ENCODE measurements at places on chromosomes 11 and 22.

DNA sequence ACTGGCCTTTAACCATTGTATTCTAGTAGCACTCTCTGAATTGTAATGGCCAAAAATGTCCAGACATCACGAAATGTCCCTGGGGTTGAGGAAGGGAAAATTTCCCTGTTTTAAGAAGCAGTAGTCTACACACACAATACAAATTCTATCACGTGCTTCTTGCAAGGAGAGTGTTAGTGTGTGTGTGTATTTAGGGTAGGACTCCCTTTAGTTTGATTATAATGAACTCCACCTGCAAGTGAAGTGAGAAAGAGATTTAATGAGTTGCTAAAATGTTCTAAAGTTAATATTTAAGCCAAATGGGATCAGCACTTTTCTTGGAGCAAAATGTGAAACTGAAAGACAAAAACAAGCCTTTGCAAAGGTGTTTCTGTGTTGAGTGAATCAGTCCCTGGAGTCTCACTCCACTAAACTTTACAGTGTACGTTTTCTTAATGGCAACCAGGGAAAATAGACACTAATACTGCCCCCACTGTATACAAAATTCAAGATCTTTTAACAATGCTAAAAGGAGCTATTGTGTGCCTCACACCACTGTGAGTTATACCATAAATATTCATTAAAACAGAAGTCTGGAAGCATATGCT, 590.3 kb upstream of the TENM4 start:
- no peak for DNase-seq

- DNase-seq = no peak
Measured at GRCh38 chr22:17823964-17824363, 49.7 kb upstream of the BID start.

GRCh38 chr11:62011881-62012280, 44.4 kb upstream of the FTH1 start:
- no peak for DNase-seq

DNA sequence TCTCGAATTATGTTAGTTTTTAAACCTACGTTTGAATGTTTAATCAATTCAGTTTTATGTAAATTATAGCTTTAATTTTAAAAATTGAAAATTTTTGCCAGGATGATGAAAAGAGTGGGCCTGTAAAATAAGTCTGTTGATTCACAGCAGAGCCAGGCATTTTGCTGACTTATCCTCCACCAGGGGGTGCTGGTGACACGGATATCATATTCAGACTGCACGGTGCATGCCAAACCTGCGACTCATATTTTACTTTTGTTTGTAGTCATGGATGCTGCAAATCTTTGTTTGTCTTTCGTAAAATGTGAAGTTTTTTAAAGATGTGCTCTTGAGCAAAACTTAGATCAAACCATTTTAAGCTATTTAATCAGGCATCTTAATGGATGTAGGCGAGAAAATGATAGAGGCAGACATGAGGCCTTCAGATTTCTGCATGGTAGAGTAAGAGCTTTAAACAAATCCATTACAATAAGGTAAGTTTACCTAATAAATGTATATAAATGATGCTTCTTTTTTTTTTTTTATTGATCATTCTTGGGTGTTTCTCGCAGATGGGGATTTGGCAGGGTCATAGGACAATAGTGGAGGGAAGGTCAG, 3.6 kb upstream of the OR8B3 start:
- peak; percentile 22 for DNase-seq

GRCh38 chr11:2302306-2302895, 588 bp downstream of the TSPAN32 start:
- DNase-seq = no peak

- DNase-seq = no peak
Measured at GRCh38 chr22:42932857-42933484, 75.9 kb upstream of the ARFGAP3 start.

- DNase-seq = no peak
Measured at GRCh38 chr11:118087931-118088330, 1.2 kb upstream of the SMIM35 start.

- DNase-seq = no peak
Measured at GRCh38 chr22:30332551-30332950, 5.8 kb upstream of the TBC1D10A start.

DNA sequence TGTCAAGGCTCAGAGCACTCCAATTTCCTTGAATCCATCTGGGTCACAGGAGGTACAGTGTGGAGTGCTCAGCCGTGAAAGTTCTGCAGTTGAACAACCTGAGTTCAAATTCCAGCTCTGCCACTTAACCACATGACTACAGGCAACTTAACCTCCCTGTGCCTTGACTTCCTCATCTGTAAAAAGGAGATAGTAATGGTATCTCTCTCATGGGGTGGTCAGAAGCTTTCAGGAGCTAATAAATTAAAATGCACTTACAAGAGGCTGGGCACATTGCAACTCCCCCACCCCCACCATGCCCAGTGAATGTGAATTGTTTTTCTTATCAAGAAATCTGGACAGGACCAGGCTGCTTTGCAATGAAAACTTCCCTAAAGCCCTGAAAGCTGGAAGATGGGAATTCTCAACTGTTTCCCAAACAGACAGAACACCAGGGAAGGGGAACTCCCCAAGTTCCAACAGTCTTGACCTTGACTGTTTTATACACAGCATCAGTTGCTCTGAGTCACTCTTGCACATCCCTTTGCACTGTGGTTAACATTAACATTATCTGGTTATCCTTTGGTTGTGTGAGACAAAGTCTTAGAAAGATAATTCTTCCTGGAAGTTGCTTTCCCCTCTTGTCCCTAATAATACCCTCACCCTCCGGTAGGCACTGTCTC, 137.0 kb downstream of the SLC1A2 start:
- no peak for DNase-seq

DNA sequence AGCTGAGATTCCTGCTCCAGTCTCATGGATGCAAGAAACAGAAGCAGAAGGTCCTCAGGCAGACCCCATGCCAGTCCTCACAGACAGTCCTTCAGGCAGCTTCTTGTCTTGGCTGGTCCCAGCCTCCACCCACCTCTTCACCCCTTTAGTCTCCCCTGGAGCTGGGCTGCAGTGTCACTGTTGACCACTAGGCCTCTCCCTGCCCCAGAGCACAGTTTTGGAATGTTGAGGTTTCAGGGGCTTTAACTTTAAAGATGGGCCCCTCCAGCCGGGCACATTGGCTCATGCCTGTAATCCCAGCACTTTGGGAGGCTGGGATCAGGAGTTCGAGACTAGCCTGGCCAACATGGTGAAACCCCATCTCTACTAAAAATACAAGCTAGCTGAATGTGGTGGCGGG, 39.5 kb upstream of the GCAT start:
- no peak for DNase-seq

- no peak for DNase-seq
Measured at GRCh38 chr11:27977031-27977430, 130.9 kb downstream of the KIF18A start.

DNA sequence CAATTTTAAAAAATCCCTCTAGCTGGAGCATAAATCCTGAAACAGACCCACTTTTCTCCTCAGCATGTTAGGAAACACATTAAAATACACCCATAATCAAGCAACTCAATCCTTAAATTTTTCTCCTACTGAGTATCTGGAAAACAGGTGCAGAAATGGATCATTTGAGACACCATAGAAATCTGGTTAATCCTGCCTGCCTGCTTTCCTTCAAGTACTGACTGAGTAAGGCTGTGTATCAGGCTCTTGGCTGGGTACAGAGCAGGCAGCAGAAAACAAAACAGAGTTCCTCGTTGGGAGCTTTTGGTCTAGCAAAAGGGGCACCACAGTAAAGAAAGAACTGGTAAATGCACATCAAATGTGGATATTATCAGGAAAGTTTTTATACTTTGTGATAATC, 1.9 kb downstream of the KCNQ1OT1 start:
- no peak for DNase-seq

GRCh38 chr22:34880662-34881061, 185.3 kb upstream of the ISX start:
- no peak for DNase-seq

DNA sequence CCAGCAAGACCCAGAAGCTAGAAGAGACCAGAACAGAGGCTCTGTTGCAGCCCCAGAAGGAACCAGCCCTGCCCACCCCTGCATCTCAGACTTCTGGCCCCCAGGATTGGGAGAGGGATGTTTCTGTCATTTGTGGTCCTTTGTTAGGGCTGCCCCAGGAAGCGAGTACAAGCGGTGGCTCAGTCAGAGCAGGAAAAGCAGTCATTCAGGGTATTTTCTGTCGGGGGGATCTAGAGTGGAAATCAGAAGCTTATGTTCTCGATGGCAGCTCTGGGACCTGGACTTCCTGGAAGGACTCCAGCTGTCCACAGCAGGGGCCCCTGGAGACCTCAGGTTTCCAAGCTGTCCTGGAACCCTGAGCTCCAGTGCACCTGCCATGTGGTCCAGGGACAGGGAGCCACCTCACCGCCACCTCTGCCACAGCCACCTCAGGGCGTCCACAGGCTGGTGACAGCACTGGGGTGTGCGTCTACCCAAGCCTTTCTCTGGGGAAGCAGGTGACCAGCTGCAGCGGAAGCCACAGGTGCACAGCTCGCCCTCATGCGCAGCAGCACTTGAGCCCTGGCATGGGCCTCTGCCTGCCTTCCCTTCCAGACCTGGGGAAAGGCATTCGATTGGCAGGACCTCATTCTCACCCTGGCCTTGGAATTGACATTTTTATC, 2.6 kb downstream of the KRTAP5-5 start:
- no peak for DNase-seq

- DNase-seq = no peak
Measured at GRCh38 chr22:50360578-50360977, 17.5 kb downstream of the PPP6R2 start.

DNA sequence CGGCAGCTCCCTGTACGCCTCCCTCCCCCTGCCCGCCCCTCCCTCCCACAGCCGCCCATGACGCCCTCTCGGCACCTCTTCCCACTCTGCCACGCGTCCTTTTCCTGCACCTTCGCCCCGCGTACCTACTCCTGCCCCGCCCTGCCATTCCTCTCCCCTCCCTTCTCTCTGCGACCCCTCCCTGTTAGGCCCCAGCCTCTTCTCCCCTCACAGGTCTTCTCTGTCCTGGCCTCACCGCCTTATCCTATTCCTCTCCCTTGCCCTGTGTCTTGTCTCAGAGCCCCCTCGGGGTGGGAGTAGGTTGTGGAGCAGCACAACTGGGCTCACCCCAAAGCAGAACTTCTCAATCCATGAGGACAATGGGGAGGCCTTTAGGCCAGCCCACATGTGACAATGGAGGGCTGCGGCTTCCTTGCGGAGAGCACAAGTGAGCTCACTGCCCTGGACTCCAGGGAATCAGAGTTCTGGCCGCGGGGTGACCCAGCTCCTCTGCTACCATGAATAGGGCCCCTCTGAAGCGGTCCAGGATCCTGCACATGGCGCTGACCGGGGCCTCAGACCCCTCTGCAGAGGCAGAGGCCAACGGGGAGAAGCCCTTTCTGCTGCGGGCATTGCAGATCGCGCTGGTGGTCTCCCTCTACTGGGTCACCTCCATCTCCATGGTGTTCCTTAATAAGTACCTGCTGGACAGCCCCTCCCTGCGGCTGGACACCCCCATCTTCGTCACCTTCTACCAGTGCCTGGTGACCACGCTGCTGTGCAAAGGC, 539 bp downstream of the SLC35C1 start:
- DNase-seq = no peak

- no peak for DNase-seq
Measured at GRCh38 chr11:72191961-72192381, at the start of gene FOLR1. Gene FOLR1 (plus strand): TSS chr11:72192140. CDS start chr11:72192174, 34 bp downstream.

DNA sequence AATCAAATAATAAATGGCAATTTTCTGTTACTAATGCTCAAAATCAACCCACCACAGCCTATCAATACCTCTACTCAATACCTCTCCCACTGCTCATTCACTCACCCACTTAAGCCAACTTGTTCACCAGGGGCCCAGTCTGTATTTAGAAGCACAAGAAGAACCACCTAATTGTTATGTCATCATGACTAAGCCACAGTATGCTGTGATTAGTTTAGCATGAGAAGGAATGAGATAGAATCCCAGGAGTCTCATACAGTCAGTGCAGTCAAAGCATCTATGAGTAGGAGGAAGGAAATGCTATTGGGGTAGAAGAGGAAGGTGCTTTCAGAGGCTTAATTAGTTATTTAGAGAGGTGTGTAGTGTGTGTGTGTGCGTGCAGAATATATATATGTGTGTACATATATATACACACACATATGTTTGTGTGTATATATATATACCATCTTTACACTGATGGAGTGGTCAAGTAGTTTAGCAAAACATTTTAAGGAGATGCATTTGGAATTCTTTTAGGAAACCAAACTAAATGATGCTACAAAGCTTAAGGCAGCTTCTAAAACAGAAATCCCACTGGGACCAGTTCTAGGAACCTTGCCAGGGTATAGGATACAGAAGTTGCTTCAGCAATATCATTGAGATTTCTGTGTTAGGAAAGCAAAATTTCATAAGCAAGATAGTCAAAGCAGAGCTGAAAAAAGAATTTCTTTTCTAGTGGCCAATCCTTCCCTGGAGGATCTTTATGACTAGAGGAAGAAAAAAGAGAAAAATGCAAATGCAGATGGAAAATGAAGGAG, 27.5 kb downstream of the KCNA4 start:
- DNase-seq = no peak

- DNase-seq = no peak
Measured at GRCh38 chr11:14359501-14360031, 583 bp upstream of the RRAS2 start.

DNA sequence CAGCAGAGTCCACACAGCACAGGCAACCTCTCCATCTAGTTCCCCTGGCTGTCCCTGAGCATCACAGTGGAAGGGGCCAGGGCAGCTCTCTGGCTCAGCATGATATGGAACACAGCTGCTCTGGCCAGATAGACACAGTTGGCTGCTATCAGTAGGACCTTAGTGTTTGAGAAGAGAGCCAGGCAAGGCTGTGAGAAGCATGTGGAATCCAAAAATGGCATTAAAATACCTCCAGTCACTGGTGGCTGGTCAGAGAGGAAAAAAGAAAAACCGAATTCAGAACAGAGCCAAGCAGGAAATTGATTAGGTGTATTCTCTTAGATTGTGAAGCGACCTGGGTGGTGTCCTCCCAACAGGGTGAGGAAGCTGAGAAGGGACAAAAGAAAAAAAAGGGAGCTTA, 27.9 kb downstream of the SERPINH1 start:
- DNase-seq = no peak

- no peak for DNase-seq
Measured at GRCh38 chr11:5922749-5923426, 19.2 kb upstream of the OR56A3 start.

DNA sequence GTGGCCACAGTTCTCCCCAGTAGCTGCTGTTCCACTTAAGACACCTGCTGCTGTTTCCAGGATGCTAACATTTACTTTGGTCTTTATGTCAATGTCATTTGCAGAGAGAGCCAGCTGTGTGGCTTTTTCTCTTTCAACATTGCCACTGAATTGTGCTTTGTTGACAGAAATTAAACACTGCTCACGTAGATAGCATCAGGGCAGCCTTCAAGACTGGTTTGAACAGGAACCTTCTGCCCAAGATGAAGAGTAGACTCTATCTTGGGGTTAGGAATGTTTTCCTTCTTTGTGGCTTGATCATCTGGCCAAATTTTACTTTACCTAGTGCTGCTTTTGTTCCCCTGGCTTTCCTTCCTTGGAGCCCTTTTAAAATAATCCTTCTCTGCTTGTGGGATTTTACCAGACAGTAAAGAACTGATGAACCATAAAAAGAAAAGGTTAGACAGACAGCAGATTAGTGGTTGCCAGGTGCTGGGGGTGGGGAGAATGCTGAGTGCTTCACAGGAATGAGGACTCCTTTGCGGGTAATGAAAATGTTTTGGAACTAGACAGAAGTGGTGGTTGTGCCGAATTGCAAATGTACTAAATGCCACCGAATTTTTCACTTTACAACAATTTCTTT, 22.7 kb upstream of the XBP1 start:
- DNase-seq = peak; percentile 43

GRCh38 chr11:12494699-12495098, 117.3 kb downstream of the PARVA start:
- no peak for DNase-seq

- no peak for DNase-seq
Measured at GRCh38 chr11:8649361-8649760, 33.1 kb downstream of the TRIM66 start.
